ENCODE measurements at places on chromosomes 2 and 18.
A peak's percentile ranks its signal among the peaks of the same experiment; 100 is the strongest.

GRCh38 chr2:226030788-226031646, 631.5 kb downstream of the NYAP2 start:
- DNase-seq = peak; percentile 50

DNA sequence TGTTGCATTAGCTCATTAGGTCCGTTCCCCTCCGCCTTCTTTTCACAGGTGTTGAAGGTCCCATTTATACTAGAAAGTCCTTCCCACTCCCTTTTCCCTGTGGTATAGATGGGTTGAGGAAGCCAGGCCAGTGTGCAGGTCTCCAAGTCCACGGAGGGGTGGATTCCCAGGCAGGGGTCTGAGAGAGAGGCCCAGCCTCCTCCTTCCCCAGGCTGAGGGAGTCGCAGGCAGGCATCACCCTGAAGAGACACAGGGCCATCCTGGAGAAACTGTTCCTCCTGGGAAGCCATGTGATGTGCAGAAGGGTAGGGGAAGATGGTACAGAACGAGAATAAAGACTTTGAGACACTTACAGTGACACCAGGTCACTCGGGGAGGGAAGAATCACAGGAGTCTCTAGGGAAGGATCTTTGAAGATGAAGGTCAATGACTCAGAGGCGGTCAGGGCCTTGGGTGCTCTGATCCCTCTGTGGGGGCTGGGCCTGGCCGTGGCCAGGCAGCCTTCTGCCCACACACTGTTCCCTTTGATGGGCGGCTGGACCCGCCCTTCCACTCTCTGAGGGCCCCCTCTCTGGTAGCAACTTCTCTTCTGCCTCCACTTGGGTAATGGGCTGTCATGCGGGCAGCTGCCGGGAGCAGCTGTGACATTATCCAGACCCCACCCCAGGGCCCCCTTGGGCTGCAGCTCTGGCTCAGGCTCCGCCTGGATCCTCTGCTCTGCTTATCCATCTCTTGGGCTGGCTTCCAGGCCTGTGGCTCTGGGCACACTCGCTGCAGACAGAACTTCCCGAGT, 45.1 kb downstream of the RHOB start:
- no peak for DNase-seq

- DNase-seq = no peak
Observed at GRCh38 chr2:217207699-217208010, 347.8 kb upstream of the TNP1 start.

GRCh38 chr2:30410217-30410616, 36.8 kb upstream of the LCLAT1 start:
- peak; percentile 91 for DNase-seq

GRCh38 chr2:86477349-86477748, 36.2 kb downstream of the KDM3A start:
- peak; percentile 23 for DNase-seq

GRCh38 chr2:32423536-32423935, 66.7 kb downstream of the BIRC6 start:
- DNase-seq = no peak

- peak; percentile 17 for DNase-seq
Observed at GRCh38 chr2:107932979-107933378, 53.3 kb upstream of the SLC5A7 start.

DNA sequence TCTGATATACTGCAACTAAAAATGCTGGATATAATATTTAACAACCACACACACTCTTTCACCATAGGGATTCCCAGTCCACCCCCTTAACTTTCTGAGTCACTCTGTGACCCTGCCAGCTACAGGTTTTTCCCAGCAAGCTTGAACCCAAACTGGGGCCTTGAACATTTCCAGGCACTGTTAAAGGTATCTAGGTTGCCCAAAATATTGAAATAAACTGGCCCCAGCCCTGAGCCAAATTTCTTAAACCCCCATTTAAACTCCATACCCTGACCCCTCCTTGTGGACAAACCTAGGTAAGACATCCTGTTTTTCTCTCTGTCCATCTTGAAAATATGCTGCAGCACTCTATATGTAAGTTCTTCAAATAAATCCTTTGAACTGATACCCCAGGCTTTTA, 19.7 kb upstream of the DCTN1 start:
- DNase-seq = peak; percentile 52

DNA sequence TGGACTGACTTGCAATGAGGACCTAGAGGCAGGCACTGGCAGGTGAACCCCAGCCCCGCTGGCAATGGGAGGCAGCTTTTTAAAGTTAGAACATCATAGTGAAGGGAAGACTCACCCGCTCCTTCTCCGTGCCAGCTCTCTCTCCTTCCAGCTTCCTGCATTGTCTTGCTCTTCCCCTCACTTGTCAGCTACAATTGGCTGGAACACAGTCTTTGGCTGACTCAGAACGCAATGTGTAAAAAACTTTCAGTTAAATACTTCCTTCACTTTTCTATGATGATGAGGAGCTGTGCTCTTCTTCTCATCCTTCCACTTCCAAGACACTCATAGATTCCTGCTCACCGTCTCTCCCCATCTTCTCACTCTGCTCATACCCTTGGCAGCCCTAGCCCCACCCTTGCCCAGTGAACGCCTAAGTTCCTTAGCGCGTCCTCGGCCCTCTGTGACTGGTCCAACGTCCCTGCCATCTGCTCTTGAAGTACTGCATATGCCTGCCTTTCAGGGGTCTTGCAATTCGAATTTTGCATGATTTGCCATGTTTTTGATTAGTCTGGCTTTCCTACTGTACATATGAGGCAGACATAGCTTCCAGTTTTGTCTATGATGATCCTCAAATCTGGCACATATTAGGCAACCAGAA, 118.0 kb upstream of the TMEM200C start:
- DNase-seq = no peak

GRCh38 chr18:79496978-79497637, 101.4 kb downstream of the NFATC1 start:
- no peak for DNase-seq

DNA sequence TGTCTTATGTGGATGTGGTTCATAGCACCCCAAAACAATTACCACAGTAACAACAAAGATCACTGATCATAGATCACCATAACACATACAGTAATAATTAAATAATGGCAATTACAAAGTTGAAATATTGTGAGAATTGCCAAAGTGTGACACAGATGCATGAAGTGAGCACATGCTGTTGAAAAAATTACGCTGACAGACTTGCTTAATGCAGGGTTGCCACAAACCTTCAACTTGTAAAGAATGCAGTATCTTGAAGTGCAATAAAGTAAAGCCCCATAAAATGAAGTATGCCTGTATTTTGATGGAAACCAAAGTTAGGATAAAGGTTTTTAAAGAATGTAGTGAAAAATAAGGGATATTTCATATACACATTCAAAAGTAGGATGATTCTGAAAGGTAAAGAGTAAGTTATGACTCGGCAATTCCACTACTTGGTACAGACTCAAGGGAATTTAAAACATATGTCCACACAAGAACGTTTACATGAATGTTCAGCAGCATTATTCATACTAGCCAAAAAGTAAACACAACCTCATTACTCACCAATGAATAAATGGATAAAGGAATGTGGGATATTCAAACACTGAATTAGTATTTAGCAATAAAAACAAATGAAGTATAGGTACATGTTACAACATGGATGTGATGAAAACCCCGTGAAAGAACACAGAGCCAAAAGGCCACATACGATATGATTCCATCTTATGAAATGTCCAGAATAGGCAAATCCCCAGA, 61.6 kb downstream of the SCN9A start:
- peak; percentile 92 for DNase-seq

GRCh38 chr2:240989451-240990265, 8.8 kb upstream of the SNED1 start:
- DNase-seq = peak; percentile 16

GRCh38 chr18:46276748-46277147, 172.6 kb downstream of the HAUS1 start:
- no peak for DNase-seq

- peak; percentile 79 for DNase-seq
Observed at GRCh38 chr2:201798252-201798913, 8.0 kb upstream of the CDK15 start.

GRCh38 chr2:174835797-174836255, 71.6 kb upstream of the CHRNA1 start:
- peak; percentile 86 for DNase-seq

Measured in epithelial cell of esophagus (primary cell).